ENCODE measurements at places on chromosomes 7 and 10.
A peak's percentile ranks its signal among the peaks of the same experiment; 100 is the strongest.

- DNase-seq, result no peak
These were observed 2.2 kb upstream of the DLX5 start for GRCh38 chr7:97026715-97027426.

GRCh38 chr10:102452672-102453340, 1.5 kb upstream of the C10orf95 start:
- DNase-seq, result peak; percentile 72

DNA sequence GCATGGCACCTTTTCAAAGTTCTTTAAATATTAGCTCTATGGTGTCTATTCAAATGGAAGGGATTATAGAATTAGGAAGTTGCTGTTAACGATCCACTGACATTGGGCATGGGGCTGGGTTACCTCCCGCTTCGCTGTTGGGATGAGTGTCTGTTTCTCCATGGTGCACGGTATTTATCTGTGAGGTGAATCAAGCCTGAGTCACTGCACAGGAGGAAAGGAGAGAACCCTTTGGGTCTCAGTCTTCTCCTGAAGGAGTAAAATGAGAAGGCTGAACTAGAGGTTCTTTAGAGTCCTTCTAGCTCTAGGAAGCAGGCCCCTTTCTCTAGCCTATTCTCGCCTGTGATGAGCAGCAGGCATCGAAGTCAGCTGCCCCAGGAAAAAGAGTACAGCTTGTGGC, 7.3 kb downstream of the JCAD start:
- DNase-seq, result peak; percentile 64

- DNase-seq, result no peak
These were observed 20.3 kb upstream of the ETV1 start for GRCh38 chr7:14009453-14010418.

- no peak for DNase-seq
These were observed 9.2 kb upstream of the HNRNPF start for GRCh38 chr10:43417950-43418768.

DNA sequence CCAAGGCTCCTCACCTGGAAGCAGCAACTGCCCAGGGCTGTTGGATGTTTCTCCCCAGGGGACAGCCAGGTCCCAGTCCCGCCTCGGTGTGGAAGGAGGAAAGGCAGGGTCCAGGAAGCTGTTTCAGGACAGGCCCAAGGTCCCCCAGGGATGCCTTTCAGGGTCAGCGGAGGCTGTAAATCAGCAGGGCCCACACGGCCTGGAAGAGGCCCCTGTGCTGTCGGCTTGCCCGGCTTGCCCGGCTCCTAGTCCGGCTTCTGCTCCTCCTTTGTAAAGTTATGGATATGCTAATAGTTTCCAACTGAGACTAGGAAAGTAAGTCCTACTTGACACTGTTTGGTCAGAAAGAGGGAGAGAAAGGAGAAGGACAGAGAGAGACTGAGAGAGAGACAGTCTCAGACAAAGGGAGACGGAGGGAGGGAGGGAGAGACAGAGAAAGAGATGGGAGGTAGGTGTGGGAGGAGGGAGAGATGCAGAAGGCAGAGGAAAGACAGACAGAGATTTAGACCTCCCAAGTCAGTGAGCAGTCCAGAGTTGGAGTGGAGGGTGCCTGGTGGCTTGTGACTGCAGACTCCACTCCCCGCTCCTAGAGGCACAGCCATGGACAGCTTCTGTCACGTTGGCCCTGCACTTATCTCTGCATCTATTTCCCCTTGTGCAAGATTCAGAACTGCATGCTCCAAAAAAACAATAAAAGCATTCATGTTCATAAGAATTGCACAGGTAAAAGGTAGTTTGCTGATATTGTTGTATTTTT, 10.5 kb downstream of the IKZF1 start:
- DNase-seq, result no peak

- DNase-seq, result no peak
These were observed 10.5 kb downstream of the ADARB2 start for GRCh38 chr10:1726861-1727260.

- no peak for DNase-seq
These were observed 64.3 kb downstream of the EEPD1 start for GRCh38 chr7:36217211-36217960.

- no peak for DNase-seq
These were observed 11.1 kb upstream of the PPP2R2D start for GRCh38 chr10:131889755-131890154.

DNA sequence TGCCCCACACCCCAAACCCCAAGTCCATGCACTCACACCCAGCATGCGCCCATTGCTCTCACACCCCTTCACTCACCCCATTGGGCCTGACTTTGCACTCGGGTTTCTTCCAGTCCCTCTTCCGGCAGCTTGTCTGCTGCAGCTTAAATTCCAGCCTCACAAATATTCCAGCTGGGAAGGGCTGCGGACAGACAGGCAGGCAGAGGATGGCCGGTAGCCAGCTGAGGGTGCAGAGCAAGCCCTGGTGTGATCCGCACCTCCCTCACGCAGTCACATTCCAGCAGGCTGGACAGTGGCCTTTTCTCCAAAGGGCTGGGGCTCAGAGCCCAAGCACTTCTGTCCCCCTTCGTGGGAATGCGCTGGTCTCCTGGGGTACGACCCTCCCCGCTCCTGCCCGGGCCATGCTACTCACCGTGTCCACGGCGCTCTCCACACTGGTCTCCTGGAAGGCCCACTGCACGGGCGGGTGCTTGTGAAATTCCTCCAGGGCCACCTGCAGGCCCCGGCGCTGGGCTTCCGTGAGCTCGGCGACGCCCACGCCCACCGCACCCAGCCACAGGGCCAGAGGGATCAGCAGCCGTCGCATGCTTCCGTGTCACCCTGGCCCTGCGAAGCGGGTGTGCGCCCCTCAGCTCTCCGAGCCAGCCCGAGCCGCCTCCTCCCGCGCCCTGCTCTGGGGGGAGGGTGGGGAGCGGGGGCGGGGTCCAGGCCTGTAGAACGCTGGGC, 1.2 kb downstream of the RARRES2 start:
- peak; percentile 27 for DNase-seq

GRCh38 chr7:149355390-149356048, 93.5 kb downstream of the ZNF783 start:
- DNase-seq, result peak; percentile 5

- DNase-seq, result no peak
These were observed 161.9 kb upstream of the AGK start for GRCh38 chr7:141389140-141389796.

- no peak for DNase-seq
These were observed 28.4 kb upstream of the GPNMB start for GRCh38 chr7:23218196-23218595.

- no peak for DNase-seq
These were observed 19.7 kb downstream of the SKIDA1 start for GRCh38 chr10:21505711-21506278.

DNA sequence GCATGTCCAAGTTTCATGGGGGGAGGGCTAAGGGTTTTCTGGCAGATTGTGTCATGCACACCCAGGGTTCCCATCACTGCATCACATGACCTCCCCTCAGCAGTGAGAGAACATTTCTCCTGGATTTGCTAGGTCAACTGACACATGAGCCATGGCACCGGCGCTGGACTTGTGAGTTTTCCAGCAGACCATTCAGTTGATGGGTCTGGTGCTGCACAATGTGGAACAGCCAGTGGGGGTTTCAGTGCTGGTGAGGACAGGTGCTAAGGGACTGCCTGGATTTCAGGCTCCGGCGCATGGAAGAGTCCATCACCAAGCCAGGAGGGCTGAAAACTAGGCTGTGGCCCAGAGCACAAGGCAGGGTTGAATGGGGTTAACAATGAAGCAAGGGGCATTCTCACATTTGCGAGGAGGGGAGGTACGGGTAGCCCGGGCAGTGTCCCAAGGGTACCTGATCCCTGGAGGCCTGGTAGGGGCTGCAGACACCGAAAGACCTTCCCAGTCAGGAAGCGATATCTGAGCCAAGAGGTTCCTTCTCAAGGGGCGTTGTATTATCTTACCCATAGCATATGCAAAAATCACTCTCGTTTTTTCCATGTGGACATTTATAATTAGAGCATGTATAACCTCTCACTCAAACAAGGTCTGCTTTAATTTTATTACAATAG, 203.0 kb downstream of the TNS3 start:
- peak; percentile 23 for DNase-seq

GRCh38 chr7:140541513-140542227, 62.4 kb upstream of the MKRN1 start:
- peak; percentile 89 for DNase-seq

DNA sequence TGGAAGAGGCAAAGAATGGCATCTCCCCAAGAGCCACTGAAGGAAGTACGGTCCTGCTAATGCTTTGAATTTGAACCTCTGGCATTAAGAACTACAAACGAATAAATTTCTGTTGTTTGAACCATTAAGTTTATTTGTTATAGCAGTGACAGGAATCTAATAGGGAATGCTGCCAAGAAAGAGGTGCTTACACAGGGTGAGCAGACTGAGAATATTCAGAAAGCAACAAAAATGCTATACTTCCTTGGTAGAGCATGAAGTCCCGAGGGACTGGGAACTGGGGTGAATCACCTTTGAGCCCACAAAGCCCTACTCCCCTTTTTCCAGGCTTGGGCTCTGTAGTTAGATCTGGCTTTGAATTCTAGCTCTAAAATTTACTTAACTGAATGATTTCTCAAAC, 45.0 kb downstream of the PANK1 start:
- peak; percentile 43 for DNase-seq

GRCh38 chr10:59812519-59813122, 59.4 kb upstream of the MRLN start:
- no peak for DNase-seq

GRCh38 chr7:128153436-128153835, 87.6 kb upstream of the LEP start:
- no peak for DNase-seq

- DNase-seq, result no peak
These were observed 12.3 kb upstream of the PDCD4 start for GRCh38 chr10:110859206-110859972.

DNA sequence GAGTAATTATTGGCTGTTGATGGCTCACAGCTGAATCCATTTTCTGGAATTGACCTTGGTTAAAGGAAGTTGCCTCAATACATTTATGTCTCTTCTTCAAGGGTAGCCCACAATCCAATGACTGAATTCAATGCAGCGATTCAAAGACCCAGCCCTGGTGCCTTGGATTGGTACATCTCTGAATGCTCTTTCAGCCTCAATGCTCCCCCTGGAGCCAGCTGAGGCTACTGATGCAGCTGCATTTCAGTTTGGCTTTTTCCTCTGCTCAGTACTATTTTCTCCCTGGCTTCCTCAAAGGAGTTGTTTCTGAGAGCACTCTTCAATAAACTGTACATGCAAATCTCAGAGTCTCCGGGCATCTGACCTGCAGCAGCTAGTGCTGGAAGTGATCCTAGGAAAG, 633 bp upstream of the EBLN1 start:
- no peak for DNase-seq

GRCh38 chr7:26580711-26581110, 283.7 kb downstream of the SKAP2 start:
- no peak for DNase-seq

GRCh38 chr10:72105098-72105475, 16.7 kb upstream of the SPOCK2 start:
- no peak for DNase-seq

GRCh38 chr7:148397551-148397950, 193.0 kb upstream of the C7orf33 start:
- no peak for DNase-seq

DNA sequence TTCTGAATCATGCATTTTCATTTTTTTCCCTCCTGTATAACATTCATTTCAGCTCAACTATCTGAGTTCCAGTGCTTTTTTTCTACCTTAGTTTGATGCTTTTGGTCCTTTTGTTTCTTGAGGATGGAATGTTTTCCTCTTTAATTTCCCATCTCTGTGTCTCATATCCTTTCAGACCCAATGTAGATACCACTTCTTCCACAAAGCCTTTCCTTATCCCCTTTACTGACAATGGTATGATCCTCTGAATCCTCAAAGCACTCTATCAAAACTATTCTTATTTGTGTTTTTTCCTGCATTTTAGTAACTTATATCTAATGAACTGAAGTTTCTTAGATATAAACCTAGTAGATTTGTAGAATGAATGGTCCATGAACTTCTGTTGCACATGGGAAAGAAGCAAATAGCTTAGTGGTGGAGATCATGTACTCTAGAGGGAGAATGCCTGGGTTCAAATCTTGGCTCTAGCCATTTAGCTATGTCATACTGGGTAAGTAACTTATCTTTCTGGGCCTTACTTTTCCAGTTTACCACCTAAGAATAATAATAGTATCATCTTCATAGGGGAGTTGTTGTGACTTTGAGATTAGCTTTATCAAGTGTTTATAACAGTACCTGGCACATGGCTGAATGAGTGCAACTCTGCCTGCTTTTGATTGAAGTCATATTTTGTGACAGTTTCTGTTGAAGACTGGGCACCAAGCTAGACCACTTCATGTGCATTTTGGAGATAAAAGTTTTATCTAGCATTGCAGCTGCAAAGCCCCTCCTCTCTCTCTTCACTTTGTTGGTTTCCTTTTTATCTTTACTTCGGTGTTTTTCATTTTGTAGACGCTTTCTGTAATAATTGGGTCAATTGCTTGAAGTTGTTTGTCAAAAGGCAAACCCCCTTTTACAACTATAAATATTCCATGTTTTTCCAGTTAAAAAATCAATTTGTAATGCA, 18.5 kb downstream of the STAM start:
- no peak for DNase-seq

- DNase-seq, result no peak
These were observed 38.1 kb downstream of the PPIF start for GRCh38 chr10:79385392-79385795.

GRCh38 chr7:71145906-71146901, 14.3 kb downstream of the GALNT17 start:
- no peak for DNase-seq

- no peak for DNase-seq
These were observed 150.7 kb upstream of the BET1 start for GRCh38 chr7:94154858-94155257.

DNA sequence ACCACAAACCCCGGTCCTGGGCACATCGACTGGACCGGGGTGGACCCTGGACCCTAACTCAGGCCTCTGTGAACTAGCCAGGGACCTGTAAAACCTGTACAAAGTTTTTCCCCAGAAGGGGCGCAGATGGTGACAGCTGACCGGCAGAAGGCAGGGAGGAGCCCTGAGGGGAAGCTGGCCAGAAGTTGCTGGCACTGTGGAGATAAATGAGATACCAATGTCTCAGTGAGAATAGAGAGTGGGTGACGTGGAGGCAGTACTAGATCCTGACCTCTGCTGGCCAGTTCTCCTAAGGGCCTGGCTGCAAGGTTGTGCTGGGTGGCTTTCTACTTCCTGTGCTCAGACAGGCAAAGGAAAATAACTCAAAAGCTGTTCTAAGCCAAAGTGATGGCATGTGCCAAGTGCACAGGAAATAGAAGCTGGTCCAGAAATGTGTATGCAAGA, 10.6 kb upstream of the TSPAN14 start:
- DNase-seq, result peak; percentile 44

DNA sequence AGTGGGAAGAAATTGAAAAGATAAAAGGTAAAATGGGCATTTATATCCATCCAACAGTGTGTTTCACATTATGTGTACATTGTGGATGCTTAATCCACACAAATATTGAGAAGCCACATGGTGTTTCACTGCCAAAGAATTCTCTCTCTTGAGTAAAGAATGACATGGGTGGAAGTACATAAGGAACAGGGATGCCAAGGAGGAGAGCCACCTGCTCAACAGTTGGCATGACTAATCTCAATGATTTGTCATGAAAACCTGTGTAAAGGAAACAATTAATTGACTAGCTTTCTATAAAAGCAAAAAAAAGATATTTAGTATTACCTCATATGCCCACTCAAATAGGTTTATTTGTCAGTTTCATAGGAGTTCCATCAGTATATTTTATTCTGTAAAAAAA, 43.1 kb downstream of the MAGI2 start:
- DNase-seq, result no peak

GRCh38 chr10:56091872-56092271, 269.2 kb downstream of the ZWINT start:
- no peak for DNase-seq
